Suprapubic skin (tissue), 4 donors: ENCODE measurements at places on chromosomes 5 and 9.

DNA sequence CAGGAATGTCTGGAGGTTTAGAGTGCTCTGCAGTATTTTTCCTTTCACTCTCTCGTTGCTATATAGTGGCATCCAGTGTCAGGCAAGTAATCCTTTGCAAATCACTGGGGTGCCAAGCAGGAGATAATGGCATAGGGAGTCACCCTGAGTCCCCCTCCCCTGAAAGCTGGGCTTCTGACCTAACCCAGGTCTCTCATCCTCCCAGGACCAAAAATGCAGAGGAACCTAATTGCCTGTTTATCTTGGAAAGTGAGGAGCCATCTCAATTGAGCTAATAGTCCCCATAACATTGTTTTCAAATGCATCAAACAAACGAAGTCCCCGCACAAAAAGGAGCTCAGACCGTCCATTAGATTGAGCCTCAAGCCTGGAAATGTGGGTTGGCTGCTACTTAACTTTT lies 368.0 kb upstream of the IRX2 start:
- DNase-seq: no peak

GRCh38 chr9:137095664-137096517 lies 9.1 kb downstream of the MAN1B1 start:
- DNase-seq: no peak

DNA sequence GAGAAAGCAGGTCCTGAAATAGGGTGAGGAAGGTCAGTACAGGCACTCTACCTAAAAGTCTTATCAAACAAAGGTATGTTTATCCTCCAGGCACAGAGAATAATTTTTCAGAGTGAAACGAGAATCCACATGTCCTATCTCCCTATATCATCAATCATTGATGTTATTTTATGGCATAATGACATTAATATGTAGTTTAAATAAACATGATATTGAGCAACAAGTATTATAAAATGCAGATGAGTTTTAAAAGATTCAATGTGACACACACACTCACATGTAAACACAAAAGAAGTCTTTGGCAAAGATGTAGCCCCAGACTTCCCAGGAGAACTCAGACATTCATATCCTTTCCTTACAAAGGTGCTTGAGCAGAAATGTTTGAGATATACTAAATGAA lies 389.1 kb downstream of the ADGRV1 start:
- DNase-seq: no peak

- no peak for DNase-seq
Measured at GRCh38 chr5:153520952-153521351, 30.5 kb downstream of the GRIA1 start.

DNA sequence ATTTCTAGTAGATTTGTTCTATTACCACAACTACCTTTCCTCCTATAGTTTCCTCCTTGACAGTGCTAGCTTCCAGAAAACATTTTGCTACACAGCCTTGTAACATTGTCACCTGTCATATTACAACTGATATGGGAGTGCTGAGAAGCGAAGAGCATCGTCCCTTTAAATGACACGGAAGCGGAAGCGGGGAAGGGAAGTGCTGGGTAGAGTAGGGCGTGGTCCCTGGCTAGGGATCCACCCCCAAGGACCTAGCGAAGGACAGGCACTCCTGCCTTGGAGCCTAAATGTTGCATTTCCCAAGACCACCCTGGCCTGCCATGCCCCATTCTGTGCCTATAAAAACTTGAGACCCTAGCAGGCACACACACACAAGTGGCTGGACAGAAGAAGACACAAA lies 57.4 kb upstream of the RANBP6 start:
- DNase-seq: no peak

DNA sequence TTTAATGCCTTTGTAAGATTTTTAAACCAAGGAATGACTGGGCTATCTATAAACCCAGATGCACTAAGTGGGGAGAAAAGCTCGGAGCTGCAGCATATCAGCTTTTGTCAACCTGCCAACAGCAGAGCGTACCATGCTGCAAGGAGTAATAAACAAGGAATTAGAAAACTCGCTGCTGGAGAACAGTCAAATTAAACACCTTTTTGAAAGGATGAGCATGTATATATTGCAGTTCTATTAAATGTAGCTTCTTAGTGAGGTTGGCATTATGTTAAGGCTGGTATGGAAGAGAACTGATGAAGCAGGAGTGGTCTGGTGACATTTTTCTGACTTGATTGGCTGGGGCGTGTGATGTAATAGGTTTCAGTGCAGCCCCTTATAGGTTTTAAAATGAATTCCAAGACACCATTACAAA lies 74.7 kb downstream of the PIK3R1 start:
- DNase-seq: no peak

GRCh38 chr9:127714951-127715469 lies 453 bp downstream of the PTRH1 start:
- no peak for DNase-seq

DNA sequence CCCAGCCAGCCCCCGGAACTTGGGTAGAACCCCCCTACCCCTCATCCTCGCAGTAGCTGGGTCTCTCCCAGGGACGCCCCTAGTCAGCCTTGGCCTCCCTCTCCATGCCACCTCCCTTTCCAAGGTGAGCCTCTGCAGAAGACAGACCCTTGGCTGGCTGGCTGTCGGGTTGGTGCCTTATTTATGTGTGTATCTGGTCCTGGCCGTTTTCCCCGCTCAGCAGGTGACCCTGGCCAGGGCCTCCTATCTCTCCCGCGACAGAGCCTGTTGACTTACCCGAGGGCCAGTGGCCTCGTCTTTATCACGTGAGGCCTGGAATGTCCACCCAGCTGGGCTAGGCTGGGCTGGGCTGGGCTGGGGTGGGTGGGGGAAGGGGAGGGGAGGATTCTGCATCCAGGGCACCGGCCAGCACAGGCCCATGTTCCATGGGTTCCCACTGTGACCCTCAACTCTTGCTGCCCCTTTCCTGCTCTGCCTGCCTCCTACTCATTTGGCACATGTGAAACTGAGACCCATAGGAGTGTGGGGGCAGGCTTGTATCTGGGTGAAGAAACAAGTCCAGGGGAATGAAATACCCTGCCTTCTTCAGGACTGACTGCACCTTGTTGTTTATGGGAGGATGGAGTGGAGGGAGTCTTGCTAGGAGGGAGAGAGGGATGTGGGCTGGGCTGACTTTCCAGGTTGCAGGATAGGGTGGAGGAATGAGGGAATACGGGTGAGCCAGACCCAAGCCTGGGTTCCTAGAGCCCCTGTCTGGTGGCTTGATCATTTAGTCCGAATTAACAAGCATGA lies 3.1 kb downstream of the CXXC5 start:
- DNase-seq: no peak

DNA sequence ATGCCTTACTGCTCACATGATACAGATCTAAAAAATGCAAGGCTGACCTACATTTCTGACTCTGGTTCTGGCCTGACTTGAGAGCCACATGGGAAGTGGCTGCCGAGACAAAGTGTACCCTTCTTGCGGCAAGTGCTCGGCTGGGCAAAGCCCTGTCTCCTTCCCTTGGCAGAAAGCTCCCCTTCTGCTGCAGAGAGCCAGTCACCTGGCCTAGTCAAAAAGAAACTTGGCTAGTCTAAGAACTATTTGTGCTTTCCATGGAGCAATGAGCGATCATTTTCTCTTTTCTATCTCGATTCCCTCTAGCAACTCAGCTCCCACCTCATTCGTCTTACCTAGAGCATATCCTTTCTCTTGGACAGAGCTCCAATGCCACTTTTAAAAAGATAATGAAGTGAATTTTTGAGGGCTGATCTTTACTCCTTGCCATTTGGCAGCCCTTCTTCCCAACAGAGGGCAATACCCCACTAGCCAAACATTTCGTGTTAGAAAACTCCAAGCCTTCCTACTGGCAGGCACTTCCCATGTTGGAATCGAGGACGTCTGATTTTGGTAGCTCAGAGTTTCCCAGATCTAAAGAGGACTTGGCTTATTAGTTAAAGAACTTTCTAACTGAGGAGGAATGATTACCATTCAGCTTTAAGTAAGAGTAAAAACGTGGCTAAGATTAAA lies 108.1 kb upstream of the PRRC1 start:
- DNase-seq: no peak

GRCh38 chr5:72480841-72481240 lies 26.4 kb downstream of the ZNF366 start:
- no peak for DNase-seq

- DNase-seq: no peak
Measured at GRCh38 chr9:24500761-24501160, 44.9 kb downstream of the IZUMO3 start.

DNA sequence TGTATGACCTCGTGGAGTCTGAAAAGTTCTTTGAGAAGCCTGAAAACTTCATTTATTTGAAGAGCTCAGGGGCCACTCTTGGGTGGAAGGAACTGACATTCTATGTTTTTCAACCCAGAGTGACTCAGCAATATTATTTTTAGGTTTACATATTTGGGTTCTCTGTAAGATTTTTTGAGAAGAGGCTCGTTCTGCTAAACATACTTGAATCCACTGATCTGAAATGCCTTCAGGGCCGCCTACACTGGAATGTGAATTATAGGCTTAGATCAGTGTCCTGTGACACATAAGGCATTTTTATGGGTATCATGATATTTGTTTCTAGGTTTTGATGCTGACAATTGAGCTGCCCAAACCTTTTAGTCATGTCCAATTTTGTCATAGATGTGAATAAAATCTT lies 86.2 kb downstream of the PSAT1 start:
- no peak for DNase-seq

DNA sequence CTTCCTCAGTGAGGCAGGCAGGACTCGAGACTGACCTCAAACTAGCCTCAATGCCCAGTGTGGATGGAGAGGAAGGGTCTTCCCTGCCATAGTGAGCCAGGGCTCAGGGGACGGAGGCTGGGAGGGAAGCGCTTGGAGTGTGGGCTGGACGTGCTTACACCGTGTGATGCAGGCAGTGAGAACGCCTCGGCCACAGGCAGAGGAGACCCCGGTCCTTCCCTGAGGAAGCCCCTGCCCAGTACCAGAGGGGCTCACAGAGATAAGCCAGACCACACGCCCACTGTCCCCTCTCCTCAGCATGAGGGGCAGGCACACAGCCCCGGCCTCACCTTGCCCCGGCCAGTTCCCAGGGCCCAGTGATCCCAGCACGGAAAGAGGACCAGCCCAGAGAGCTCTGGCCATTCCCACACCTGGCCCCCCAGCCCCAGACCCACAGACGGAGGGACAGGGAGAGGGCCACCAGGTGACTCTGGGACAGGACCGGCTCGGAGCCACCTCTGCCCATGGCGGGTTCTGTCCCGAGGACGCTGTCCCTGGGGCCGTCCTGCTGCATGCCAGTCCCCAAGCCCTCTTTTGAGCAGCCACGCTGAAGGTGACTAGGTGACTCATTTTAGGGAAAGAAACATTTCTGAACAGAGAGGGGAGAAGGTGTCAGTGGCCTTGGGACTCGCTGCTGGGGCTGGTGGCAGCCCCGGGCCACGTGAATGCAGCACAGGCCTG lies 6.0 kb upstream of the NSMF start:
- peak; percentile 53 for DNase-seq

DNA sequence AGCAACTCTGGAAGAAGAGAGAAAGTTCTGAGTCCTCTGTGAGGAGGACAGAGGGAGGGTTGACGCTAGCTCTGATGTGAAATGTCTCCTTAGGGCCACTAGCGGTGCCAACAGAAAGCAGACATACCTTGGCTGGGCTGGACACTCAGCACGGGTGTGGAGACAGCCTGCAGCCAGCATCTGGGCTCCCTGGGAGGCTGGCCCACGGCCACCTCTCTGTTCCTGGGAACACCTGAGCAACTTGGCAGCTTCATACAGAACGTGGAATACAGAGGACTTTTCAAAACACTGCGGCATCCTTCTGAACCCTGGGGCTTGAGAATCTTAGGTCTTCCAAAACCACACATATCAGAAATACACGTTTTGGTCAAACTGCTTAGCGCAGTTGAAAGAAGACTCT lies 269.1 kb downstream of the FSTL4 start:
- DNase-seq: no peak

DNA sequence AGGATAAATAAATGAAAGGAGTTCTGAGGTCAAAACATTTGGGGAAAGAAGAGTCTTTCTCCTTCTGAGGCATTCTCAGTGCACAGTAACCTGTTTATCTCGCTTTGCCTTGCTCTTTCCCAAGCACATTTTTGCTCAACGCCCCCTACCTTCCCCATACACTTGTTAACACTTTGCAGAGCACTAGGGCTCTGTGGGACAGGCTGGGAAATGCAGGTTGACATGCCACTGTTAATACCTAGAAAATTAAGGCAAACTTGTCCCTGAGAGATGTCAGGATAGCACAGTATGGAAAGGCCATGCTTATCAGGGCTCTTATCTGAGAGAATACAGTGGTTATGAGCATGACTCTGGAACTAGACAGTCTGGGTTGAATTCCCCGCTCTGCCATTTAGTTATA lies 152.0 kb downstream of the DOCK8 start:
- DNase-seq: no peak

GRCh38 chr5:74629326-74629725 lies 11.2 kb downstream of the ENC1 start:
- no peak for DNase-seq

DNA sequence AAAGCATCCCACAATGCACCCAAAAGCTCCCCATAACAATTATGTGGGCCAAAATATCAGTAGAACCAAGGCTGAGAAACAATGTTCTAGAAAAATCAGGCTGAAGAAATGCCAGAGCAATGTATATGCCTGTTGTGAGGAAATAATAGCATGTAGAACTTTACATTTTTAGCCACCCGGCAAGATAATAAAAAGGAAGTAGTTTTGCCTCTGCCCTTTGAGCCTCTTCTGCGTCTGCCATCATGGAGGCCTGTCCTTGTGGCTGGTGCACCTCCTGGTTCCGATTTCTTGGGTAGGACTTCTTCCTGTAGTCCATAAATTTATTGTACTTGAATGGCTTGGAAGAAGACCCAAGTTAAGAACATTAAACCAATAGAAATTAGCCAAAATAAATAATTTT lies 38.9 kb upstream of the TNFAIP8 start:
- no peak for DNase-seq

GRCh38 chr9:89015336-89015735 lies 24.1 kb downstream of the S1PR3 start:
- DNase-seq: no peak

GRCh38 chr9:98191671-98192502 lies 550 bp downstream of the CORO2A start:
- DNase-seq: no peak

DNA sequence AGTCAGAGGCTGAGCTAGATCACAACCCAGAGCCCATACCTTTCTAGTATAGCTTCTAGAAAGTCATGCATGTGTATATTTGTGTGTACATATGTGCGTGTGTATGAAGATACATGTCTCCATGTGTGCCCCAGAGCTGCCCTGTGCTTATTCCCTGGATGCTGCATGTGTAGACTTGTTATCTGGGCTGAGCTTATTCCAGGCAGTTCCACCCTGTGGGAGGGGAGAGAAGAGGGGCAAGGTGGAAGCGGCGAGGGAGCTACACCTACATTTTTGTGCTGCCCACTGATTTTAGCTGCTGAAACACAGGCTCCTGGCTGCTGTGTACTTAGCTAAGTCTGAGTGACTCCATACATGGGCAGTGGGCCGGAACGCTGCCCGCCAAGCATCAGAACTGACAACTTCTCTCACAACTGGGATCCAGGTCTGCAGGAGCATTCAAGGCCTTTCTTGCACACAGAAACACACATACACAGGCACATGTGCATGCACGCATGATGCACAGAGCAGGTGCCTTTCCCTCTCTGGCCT lies 38.0 kb upstream of the XPA start:
- DNase-seq: no peak

GRCh38 chr5:144958002-144958401 lies 787.3 kb downstream of the KCTD16 start:
- no peak for DNase-seq
